Fibroblast of upper back skin (primary cell): ENCODE measurements at places on chromosomes 5 and 9.

- DNase-seq: no peak
Measured at GRCh38 chr9:29556746-29557145, 1983.5 kb upstream of the C9orf72 start.

- no peak for DNase-seq
Measured at GRCh38 chr9:93633492-93634221, 57.3 kb downstream of the PHF2 start.

DNA sequence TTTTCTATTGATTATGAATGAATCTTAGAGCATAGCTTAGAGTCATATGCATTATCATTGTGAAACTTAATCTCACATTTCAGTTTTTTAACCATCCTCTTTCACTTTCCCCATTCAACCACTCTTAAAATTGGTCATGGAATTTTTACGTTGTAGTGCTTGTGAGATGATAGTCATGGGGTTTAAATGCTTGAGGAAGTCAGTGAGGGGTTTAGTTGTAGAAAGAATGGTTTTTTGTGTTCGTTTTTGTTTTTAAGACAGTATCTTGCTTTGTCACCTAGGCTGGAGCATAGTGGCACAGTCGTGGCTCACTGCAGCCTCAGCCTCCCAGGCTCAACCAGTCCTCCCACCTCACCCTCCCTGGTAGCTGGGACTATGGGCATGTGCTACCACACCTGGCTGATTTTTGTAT lies 19.6 kb downstream of the UGCG start:
- DNase-seq: no peak

DNA sequence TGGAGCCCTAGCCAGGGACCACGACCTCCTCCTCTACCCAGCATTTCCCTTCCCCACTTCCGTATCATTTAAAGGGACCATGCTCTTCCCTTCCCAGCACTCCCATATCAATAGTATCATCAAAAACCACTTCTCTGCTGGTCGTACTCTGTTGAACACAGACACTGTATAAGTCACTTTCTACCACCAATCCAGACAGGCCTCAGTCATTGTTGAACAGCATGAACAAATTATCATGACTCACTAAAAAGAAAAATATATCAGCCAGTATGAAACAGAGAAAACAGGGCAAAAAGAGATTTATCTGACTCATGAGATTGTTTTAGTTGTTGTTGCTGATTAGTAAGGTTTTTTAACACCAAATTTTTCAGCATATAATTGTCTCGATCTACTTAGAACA lies 89.8 kb downstream of the CDKN2A start:
- peak; percentile 66 for DNase-seq

GRCh38 chr5:94281236-94281801 lies 337.1 kb downstream of the KIAA0825 start:
- no peak for DNase-seq

GRCh38 chr5:170216257-170216864 lies 16.4 kb upstream of the C5orf58 start:
- peak; percentile 63 for DNase-seq

- DNase-seq: peak; percentile 97
Measured at GRCh38 chr5:98309785-98310598, 463.5 kb upstream of the RGMB start.

- no peak for DNase-seq
Measured at GRCh38 chr9:25816439-25816838, 138.2 kb upstream of the TUSC1 start.

DNA sequence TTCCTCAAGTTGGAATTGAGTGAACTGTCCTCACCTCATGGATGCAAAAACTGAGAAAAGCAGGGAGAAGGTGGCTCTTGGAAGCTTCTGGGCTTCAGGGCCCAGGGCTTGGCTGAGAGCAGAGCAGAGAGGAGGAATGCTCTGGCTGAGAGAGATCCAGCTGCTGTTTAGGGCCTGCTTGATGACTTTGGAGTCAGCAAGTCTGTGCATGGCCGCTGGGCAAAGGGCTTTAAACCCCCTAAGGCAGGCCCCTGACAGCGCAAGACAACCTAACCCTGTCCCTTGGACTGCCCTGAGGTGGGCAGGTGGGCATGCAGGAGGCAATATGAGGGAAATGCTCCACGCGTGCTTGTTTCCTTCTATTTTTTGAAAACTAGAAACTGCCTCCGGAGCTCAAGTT lies 8.6 kb downstream of the STC2 start:
- no peak for DNase-seq

GRCh38 chr9:1495282-1496030 lies 445.3 kb downstream of the DMRT2 start:
- no peak for DNase-seq

- DNase-seq: peak; percentile 46
Measured at GRCh38 chr5:120628156-120628555, 164.1 kb downstream of the PRR16 start.

DNA sequence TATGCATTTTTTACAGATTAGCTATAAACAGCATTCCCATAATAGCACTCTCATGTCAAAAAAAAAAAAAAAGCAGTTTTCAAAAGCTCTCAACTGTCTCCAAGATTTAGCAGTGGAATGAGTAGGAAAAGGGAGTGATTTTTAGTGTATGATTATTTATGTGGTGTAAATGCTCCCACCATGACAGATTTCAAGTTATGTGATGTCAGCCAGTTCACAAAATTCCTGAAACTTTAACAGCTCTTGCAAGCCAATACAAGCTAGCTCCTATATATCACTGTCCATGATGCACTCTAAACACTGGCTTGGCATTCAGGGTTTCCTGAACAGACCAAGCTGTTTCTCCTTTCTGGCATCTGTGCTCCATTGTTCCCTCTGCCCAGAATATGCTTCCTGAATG lies 7.9 kb upstream of the ANKDD1B start:
- peak; percentile 65 for DNase-seq

DNA sequence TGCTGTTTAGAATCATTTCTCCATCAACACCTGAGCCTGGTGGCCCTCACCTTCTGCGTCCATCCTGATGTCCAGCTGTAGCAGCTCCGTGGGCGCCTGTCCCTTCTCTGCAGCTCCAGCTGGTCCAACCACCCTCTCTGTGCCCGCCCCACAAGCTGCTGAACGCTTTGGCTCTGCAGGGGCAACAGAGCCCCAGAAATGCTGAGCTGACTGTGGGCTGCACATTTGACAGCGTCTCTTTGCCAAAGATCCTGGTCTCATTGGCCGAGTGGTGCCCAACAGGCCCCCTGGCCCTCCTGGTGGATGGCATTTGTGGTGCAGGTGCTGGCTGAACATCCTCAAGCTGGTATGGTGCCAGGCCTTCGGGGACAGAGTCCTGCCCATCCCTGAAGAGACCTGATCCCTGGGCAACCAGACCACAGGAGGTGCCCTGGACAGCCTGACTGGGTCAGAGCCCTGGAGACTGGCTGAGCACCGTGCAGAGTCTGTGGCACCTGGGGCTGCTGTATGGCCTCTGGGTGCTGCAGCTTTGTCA lies 25.3 kb upstream of the CEP72 start:
- DNase-seq: no peak

DNA sequence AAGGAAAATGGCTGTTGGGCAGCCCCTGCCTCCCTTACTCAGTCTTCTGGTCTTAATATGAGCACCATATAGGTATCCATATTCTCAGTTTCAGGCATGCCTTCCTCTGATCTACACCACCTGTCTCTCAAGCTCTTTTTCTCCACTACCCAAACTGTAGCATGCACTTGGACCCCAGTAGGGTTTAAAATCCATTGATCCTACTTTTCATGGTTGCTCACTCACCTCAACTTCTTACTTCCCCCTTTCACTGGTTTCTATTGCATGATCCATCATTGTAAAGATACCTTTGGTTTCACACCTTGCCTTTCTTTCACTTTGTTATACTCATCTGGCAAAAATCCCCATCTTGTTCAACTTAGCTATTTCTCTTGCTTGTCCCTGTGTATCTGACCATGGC lies 159.4 kb downstream of the KDM4C start:
- no peak for DNase-seq

GRCh38 chr9:12698986-12699385 lies 5.8 kb downstream of the TYRP1 start:
- no peak for DNase-seq

DNA sequence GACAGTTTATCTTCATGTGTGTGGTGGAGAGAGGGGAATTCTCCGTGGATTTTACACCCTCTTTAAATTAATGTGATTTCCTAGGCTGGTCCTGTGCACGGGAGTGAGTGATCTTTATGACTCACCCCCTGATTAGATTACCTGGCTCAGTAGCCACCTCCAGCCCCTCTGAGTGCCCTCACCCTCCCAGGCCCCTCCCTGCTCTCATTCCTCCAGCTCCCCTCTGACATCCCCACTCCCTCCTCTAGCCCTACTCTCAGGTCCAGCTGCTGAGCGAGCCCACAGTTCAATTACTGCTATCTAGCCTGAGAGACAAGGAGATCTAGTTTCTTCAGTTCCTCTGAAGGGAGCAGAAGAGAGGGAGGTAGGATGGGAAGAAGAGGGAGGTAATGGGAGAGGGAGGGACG lies 61.8 kb upstream of the ARAP3 start:
- no peak for DNase-seq
